ENCODE measurements at places on chromosomes 11 and 22.

DNA sequence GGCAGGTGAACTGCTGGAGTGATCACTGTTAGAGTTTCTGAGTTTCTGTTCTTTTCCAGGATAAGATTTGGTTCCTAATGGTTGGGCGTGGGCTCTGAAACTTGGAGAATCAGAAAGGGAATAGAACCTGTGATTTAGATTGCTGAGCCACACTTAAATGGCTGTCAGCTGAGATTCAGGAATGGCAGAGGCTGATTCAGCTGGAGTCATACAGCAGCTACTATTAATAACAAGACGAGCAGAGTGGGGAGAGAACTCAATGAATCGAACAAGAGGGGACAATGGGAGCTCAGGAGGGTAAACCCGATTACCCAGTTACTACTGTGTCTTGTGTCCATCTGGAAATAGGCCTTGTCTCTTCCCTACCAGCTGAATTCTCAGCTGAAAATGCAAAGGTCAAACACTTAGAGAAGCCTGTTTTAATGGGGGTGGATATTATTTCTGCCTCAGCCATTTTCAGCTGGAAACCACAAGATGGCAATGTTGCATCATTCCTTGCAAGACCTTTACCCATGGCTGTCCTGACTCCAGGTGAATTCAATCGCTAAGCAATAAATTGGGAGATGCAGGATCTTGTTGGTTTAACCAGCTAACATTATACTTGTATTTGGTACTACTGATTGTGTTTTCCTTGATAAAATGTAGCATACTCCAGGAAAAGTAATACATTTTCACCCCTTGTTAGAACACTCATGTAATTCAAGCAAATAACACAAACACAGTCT is 104.5 kb upstream of the RAG2 start:
- DNase-seq, result no peak

- peak; percentile 65 for DNase-seq
These were observed 617 bp downstream of the CSKMT start for GRCh38 chr11:62665599-62666258.

DNA sequence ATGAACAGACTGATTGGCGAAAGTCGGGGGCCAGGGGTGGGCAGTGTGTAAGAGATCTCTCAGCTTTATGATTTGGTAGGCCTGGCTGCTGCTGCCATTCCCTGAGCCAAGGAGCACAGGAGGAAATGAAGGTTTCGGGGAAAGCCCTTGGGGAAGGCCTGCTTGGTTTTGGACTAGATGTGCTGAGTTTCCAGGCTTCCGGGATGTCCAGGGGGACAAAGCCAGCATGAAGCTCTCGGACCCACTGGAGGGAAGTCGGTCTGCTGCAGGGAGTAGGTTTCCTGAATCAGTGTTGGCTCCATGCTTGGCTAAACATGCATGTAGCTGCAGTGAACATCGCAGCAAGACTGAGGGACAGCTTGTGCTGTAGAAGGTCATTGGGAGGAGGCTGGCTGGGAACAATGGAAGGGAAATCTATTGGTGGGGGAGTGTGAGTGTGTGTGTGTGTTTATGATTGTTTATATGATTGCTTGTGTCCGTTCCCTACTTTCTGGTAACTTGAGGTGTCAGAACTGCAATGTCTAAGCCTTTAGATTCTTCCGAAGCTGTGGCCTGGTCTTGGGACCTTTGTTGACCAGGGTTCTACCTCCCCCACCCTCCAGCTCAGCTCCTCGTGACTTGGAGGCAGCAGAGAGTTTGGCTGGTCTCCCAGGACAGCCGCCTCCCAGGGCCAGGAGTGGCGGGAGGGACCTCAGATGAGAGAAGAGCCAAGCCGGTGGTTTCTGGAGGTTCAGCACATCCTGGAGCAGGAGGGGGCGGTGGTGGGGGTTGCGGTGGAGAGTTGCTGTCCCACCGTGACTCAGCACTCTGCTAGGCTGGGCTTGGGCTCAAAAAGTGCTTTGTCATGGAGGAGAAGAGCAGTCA is 4.0 kb upstream of the FTH1 start:
- no peak for DNase-seq

DNA sequence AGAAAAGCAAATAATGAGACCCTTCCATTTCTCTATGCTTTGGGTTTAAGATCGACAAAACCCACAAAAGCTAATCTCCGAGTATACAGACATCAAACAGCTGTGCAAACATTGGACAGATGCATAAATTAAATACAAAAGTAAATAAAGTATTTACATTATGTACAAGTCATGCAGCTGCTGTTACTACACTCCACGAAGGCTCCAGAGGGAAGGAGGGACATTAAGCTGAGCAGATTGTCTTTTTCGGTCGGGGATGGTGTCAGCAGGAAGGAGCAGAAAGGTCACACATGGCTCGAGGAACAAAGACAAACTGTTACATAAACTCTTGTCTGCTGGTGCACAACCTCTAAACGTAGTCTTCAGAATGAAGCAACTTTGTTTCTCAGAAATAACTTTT is 88.8 kb upstream of the BARX2 start:
- DNase-seq, result no peak

Measured in activated gamma-delta T cell treated with Interleukin-2 at 50 U/mL for 16 hours (primary cell).